B cell (primary cell): ENCODE measurements at places on chromosomes 12 and 14. TPM values are rescaled to one million over a fixed set of nuclear protein-coding genes. Genes with fewer than 3 reads are reported as not detected.

GRCh38 chr12:105226219-105226618, 9.8 kb downstream of the APPL2 start:
- DNase-seq, result no peak

GRCh38 chr14:70640938-70641547, 673 bp upstream of the TTC9 start:
- DNase-seq, result peak; percentile 77

GRCh38 chr12:25271486-25272098, 20.9 kb upstream of the KRAS start:
- no peak for DNase-seq

GRCh38 chr12:24937553-24938244, 11.2 kb downstream of the BCAT1 start:
- no peak for DNase-seq

GRCh38 chr12:49946086-49946485, 4.5 kb upstream of the AQP2 start:
- no peak for DNase-seq

- DNase-seq, result no peak
Measured at GRCh38 chr14:99703381-99703780, 19.3 kb downstream of the CYP46A1 start.

GRCh38 chr12:92032965-92033364, 112.7 kb downstream of the BTG1 start:
- no peak for DNase-seq

CLMN gene
- total RNA-seq, result 51.1 and 51.5 TPM in 2 replicates

COX14 gene
- total RNA-seq, result 31.8 and 33.8 TPM in 2 replicates

LRRC10 gene
- total RNA-seq, result not detected in 2 replicates
